Left ventricle myocardium superior (tissue), 1 donor: ENCODE measurements at places on chromosomes 7 and 10.

DNA sequence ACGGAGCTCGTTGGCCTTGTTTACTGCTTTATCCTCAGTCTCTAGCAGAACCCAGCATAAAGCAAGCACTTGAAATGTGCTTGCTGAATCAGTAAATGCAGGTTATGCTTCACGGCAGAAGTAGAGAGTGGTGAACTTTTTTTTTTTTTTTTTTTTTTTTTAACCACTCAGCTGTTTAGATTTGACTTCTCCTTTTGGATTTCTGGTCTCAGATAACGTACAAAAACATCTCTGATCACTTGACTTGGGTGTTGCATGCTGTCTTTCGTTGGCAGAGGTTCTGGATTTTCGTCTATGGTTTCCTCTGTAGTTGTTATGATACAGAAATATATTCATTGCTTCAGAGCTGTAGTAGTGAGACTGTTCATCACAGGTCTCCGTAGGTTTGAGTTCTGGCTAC lies 242.5 kb upstream of the HABP2 start:
- no peak for DNase-seq

- no peak for DNase-seq
Observed at GRCh38 chr7:111678986-111679385, 116.7 kb upstream of the IMMP2L start.

GRCh38 chr10:13990946-13991345 lies 339.8 kb downstream of the FRMD4A start:
- peak; percentile 69 for DNase-seq

DNA sequence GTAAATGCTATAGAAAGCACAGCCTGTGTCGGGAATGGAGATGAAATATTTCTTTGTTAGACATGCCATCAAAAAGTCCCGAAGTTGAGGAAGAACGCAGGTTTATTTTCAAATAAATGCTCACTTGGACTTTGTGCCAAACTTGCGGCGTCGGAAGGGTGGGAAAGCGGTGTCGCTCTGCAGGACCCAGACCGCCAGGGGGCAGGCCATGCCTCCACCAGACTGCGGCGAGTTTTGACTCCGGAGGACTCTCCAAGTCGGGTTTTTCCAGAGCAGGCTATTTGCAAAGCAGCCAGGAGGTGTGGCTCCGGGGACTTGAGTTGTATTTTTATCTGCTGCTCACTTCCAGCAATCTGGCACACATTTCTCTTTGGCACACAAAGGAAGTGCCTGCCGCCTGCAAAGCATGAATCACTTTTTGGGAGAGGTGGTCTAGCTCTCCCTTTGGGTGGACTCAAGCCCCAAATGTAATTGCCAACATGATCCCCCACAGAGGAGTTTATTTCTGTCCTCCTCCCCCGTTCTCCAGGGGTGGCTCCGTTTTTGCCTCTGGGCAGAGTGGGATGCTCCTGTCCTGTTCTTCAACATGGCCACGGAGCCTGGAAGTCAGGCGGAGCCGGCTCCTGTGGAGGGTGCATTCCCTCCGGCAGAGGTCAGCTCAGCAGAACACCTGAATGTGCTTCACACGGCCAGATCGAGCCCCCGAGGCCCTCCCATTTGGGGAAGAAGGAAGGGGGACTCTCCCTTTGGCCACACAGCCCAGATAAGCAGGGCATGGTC lies 82.3 kb upstream of the GPR26 start:
- DNase-seq: peak; percentile 80

- no peak for DNase-seq
Observed at GRCh38 chr7:95526128-95526738, 40.5 kb downstream of the ASB4 start.

DNA sequence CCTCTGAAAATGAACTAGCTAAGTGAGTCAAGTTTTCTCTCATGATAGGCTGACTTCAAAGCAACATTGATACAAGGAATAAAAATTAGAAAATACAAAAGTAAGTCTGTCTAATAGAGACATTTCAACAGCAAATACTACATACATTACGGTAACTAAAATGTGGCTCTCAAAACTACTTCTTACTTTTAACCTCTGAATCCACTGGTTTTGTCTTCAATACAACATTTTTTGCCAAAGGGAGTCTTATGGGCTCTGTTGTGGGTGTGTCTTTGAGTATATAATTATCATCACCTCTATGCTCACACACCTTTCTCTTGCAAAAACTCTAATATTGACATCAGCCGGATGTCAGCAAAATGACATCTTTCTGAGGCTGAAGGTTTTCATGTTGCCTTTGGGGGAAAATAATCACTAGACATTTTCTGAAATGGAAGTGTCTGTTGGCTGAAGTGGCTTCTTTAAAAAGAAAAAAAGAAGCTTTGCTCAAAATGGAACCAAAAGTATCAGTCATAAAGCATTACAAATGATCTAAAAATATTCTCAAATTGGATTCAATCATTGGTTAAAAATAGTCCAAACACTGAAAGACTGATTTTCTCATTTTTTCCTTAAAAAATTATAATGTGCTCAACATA lies 41.8 kb upstream of the FAM133B start:
- DNase-seq: no peak

DNA sequence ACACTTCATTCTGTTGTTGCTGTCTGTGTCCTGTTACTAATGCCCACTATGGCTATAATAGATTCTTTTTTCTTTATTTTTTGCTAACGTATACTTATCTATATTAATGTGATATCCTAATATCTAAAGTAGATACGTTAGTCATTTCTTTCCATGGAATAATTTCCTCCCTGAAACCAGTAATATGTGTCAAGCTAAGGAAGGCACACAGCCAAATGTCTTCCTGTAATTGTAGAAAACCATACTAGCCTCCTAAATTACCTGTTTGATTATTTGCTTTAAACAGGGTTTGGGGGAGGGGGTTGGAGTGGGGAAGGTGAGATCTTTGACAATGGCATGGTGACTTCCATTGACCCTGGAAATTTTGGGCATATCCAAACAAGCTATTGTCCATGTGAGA lies 56.4 kb downstream of the THNSL1 start:
- no peak for DNase-seq

DNA sequence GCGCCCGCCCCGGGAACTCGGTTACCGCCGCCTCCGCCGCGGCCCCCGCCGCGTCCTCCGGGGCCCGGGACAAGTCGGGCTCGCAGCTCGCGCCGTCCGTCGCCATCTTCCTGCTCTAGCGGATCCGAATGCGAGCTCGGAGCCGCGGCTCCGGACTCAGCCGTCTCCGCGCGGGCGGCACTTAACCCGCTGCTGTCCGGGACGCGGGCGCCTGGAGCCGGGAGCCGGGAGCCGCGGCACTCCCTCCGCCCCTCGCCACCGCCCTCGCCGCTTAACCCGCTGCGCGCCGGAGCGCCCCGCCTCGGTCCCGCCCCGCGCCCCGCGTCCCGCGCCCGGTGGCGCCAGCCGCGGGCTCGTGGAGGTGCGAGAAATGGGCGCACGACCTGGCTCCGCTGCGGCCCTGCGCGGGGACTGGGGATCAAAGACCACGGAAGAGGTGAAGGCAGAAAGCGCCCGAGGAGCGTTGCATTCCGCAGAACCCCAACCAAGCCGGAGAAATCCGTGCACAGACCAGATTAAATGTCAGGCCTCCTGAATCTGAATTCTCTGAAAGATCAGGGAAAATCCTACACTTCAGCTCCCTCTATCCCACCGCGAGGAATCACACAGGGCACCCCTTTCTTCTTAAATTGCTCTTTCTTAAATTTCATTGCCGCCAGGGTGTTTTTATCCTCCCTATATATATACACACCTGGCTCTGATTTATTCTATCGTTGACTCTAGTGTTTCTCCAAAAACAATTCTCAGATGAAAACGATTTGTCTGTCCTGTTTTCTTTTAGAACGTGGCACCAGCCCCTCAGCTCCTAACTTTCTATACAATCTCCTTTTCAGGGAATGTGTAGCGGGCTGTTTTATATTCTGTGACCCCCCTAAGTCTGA lies at the start of gene CTTNBP2:
Gene CTTNBP2 (minus strand): TSS at position 132 of the 881 bp plus-strand sequence. CDS start 26 bp downstream, at position 106.
- peak; percentile 75 for DNase-seq

DNA sequence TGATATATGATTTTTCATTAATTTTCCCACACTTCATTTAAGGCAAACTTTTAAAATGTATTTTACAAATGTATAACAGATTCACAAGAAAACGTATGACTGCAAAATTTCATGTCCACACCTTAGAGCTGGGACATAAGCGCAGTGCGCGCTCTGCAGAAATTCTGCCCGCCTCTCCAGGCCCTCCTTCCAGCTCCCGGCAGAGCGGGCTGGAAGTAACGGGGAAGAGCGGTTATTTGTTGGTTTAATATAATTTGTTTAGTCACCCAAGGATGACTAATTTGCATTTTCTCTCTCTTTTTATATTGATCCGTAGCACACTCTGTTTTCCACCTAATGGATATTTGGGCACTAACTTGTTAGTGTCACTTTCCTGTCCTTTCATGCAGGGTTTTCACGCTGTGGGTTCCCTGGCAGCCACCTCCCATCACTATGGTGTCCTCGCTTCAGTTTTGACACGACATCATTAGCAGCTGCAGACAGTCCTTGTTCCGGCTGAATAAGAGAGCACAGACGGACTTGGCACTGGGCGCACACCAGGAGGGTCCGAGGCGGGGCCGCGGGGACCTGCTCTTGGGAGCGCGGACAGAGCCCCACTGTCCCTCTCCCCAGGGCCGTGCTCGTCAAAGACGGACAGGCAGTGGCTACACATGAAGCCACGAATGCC lies 129.2 kb upstream of the SEC61G start:
- peak; percentile 38 for DNase-seq

GRCh38 chr7:48511080-48511479 lies 339.8 kb downstream of the ABCA13 start:
- no peak for DNase-seq

DNA sequence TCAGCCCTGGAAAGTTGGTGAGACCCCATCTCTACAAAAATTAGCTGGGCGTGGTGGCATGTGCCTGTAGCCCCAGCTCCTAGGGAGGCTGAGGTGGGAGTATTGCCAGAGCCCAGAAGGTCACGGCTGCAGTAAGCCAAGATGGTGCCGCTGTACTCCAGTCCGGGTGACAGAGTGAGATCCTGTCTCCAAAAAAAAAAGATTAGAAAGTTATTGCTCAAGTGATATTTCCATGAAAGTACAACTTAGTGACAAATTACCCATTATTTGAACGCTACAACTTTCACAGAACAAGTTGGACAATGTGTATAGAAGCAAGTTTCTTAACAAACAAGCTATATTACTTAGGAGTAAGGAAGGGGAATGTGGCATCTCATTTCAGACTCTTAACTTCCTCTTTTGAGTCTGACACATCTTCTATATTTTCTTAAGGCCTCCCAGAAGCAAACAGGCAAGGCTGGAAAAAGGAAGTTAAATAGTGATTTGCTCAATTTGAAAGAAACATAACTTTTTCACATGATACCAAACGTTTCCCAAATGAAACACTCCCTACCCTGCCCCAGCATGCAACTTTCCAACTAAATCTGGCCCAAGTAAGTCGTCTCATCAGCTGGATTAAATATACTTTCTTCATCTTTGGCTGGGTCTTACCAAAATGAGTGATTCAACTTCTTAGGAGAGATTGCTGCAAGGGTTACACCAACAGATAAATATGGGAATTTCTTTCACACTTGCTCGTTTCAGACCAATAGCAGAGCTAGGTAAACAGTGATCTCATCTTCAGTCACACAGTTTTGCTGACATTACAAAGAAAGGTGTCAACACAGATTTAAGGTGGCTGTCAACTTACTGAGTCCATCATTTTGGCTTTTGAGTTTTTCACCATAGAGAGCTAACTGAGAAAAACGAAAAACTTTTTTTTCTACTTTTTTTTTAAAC lies 66.3 kb upstream of the KLF6 start:
- no peak for DNase-seq

GRCh38 chr10:110209454-110209925 lies 2.1 kb downstream of the MXI1 start:
- DNase-seq: peak; percentile 78

DNA sequence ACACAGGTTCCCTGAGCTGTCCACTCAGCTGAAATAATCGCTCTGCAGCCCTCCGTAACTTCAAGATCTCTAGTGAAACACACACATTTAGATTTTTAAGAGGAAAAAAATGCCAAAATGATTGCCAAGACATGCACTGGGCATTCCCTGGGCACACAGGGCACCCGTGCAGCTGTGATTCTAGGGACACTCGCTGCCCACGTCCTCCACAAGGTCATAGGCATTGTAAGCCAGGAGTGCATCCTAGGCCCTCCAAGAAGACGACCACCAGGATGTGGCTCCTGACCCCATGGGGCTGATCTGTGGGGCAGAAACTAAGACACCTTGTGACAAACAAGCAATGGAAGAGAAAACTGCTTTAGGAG lies 563.3 kb downstream of the PTPRN2 start:
- DNase-seq: no peak

GRCh38 chr7:159034988-159035387 lies 109.7 kb downstream of the VIPR2 start:
- DNase-seq: no peak

GRCh38 chr10:70317943-70318318 lies 34.1 kb upstream of the NPFFR1 start:
- no peak for DNase-seq

GRCh38 chr10:121771966-121772365 lies 155.9 kb downstream of the ATE1 start:
- DNase-seq: no peak

DNA sequence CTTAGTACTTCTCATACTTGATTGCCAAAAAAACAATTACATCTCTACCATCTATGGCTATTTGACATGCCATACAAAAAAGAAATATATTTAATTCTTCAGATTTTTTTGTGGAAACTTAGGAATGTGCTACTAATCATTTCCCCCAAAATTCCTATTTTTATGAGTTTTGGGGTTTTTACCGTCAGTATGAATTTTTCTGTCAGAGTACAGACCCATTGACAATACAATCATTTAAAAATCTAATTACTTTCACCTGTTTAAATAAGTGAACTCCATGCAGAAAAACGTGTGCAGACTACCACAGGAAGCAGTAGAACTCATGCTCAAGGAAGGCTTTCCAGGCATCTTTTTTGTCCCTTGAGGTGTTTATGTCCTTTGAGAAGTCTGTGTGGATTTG lies 48.8 kb upstream of the FOXP2 start:
- DNase-seq: no peak

DNA sequence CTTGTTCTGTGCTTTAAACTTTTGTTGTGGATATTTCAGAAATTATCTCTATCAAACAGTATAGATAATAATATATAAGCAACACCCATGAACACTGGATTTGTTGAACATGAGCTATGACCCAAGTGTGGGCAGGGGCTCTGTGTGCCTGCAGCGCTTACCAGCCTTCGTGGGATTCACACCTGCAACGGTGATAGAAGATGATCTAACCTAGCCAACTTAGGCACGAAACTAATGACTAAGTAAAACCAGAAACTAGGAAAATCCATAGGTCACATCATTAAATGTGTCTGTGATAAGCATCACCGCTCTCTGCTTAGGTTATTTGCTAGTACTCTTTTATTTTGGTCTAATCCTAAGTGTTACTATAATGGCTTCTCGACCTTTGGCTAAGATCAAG lies 18.0 kb downstream of the SPAG6 start:
- no peak for DNase-seq
